ENCODE measurements at places on chromosomes 12 and 14. TPM values are rescaled to one million over a fixed set of nuclear protein-coding genes. Genes with fewer than 3 reads are reported as not detected.

Gene SPX
- total RNA-seq: 0.46 TPM

Gene BEGAIN
- total RNA-seq: 8.5 TPM

Gene LIN7A
- total RNA-seq: 31.6 TPM

Gene HOXC4
- 0.93 TPM for total RNA-seq

Gene SLC2A14
- 2.9 TPM for total RNA-seq

Gene LAG3
- total RNA-seq: 11.0 TPM

Gene SLC48A1
- 66.4 TPM for total RNA-seq

Gene RNASE7
- not detected for total RNA-seq

Measured in spleen (tissue), 13 donors.